ENCODE measurements at places on chromosomes 6 and 20.

DNA sequence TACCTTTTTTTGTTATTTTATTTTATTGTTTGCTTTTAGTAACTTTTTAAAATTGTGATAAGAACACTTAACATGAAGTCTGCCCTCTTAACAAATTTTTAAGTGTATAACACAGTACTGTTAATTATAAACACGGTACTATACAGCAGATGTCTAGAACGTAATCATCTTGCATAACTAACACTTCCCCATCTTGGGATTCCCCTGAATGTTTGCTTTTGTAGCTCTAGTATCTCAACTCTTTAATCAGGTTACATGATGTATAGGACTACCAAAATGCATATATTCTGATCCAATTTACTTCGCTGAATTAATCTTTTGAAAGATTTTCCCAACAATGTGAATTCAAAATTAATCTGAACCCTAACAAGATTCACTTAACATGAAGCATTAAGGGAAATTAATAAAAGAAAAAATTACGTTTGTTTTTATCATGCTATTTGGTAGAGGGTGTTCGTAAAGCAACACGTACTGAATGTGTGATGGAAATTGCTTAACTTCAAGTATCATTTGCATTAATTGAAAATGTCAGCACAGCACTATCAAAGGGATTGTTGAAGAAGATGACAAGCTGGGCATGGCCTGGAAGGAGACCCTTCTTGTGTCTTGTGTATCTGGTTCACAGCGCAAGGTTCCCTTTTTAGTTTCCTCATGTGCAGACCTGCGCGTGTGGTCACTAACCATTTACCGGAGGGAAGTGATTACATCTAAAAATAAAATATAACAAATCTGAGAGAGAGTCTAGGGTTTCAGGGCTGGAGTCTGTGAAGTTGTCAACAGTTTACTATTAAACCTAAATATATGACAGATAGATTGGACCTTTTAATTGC, 15.2 kb downstream of the COL19A1 start:
- no peak for DNase-seq

- DNase-seq: no peak
Observed at GRCh38 chr20:58584051-58584824, 66.8 kb upstream of the STX16 start.

- no peak for DNase-seq
Observed at GRCh38 chr20:34582911-34583310, 24.4 kb downstream of the MAP1LC3A start.

DNA sequence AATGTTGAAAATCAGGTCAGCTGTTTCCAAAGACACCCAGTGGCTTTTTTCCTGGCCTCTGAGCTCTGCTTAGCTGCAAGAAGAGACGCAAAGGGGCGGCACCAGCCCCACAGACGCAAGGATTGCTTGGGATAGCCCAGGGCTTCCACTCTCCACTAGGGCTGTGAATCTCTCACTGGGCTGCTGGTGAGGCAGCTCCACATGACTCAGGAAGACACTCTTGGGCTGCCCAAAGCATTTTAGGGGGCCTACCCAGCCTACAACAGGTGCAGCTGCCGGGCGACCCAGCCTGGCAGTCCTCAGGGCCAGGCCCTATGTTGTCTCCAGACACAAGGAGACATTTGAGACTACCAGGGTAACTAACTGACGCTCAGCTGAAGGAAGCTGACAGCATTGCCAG, 59.8 kb downstream of the FAM50B start:
- DNase-seq: no peak

DNA sequence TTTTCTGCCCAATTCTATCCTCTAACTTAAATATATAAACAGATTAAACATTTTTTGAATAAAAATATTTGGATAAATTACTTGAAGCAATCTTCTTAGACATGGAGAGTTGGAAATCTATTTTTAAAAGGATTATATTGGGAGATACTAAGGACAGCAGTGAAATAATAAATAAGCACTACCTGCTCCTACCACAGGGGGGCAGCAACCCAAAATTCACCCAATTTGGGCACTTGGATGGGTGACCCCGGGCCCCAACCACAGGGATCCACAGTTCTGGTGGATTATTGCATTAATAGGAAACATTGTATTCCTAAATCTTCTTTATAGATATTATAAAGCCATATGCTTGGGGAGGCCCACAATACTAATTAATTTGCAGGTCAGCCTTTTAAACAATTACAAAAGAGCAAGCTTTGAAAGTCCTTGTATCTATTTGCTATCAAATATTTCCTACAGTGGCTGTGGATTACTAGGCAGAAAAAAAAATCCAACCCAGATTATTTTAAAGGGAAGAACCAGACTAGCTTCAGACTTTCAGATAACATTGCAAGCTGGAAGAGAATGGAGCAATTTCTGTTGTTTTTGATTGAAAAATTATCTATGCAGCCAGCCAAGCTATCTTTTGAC, 66.4 kb upstream of the PDE10A start:
- no peak for DNase-seq

DNA sequence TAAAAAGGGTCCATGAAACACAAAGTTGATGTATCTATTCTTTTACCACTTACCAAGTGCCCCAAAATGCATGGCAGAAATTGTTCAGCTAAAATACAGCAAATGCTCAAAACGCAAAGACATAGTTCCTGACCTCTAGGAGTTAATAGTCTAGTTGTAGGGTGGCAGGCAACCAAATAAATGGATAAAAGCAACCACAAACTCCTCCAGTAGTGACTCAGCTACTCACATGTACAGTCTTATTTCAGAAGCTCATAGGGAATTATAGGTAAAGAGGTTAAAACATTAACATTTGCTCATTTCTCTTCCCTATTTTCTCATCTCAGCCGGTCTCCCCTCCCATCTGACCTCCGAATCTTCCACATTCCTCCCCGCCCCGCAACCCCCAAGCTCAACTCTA, 143.9 kb upstream of the INSM1 start:
- DNase-seq: no peak

GRCh38 chr6:47098570-47098993, 56.5 kb upstream of the ADGRF1 start:
- DNase-seq: no peak

GRCh38 chr6:104014163-104014959, 845.4 kb downstream of the HACE1 start:
- no peak for DNase-seq

- DNase-seq: no peak
Observed at GRCh38 chr6:122692175-122692598, 82.0 kb downstream of the PKIB start.

DNA sequence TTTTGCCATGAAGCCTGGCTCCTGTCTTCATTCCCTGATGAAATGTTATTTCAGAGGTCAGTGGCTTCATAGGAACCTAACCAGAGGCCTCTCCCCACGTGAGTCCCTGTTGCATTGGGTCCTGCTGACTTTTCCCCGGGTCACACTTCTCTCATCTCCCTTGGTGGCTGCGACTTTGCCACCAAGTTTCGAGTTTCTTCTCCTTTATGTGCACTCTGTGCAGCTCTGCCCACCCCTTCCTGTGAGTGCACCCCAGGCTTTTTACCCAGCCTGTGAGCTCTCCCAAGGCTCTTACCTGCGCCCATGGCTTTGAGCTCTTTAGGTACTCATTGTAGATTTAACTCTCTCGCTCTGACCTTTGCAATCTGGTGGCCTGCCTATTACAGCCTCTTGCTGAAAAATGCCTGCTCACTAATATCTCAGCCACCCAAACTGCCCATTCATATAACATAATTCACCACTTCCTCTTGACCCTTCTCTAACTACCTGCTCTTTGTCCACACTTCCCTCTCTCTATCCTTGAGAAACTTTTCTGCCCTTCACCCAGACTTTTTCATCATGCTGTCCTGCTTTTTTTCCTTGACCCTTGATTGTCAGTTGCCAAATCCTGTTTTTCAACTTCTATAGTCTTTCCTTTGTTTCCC, 105.9 kb downstream of the SASH1 start:
- no peak for DNase-seq

DNA sequence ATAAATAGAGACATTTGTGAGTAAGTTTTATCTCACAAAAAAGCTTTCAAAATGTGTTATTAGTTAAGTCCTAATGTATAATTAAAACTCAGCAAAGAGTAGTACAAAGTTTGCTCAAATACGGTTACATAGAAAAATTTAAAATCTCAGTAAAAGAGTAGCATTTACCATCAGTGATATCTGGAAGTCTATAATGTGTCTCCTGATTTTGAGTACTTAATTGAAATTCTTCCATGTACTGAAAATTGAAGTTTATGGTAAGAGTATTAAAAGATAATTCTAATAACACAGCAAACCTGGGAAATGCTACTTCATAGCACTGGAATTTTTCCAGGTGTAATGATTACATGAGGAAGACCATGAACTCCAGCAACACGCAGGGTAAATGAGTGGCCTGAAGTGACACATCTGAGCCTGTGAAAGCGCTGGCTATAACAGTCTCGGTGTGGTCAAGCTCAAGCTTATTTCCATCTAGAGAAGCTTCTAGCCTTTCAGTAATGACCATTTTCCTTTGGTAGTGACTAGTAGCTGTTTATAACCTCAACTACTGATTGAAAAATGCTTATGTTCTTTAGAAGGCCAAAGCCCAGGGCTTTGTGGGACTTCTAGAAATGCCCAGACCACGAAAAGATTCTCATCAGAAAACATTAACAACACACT, 203.2 kb downstream of the ISM1 start:
- DNase-seq: no peak

DNA sequence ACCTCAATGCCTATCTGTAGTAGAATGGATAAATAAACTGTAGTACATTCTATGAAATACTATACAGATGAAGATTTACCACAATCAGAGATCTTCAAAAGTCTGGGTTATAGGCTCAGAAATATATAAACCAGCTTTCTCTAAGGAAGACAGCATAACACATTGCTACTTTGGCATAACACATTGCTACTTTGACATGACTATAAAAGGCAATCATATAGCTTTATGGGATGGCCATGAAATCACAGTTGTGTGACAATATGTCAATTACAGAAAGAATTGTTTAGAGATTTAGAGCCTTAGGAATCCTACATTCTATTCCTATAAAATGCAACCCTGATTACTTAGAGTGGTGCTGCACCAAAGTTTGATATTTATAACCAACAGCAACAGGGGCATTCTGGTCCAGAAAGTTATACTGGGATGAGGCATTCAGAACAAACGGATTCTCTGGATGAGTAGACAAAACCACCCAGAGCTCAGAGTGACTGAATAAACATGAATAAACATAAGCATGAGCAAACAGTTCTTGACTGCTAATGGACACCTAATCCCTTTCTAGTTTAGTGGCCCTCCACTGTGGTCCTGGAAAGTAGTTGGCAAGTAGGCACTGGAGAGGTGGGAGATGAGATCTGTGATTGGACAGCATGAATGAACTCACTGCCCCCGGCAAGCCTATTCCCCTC, 12.0 kb downstream of the TTI1 start:
- DNase-seq: no peak

DNA sequence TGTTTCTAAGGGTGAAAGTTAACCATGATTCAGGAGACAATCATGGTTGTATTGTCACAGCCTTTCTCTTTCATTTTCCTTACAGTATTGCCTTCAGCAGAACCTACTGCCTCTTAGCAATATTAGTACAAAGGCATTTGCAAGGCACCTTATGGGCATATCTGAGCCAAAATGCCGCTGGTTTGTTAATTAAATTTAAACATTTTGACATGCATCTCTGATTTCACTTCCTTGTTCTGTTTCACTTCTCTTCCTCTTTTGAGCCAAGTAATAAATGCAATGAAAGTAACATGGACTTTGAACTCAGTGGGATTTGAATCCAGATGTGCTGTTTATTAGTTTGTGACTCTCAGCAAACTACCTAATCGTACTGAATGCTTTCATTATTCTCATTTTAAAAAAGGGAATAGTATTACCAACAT, 467.4 kb upstream of the CITED2 start:
- DNase-seq: no peak

GRCh38 chr6:43005844-43006243, 7.9 kb downstream of the MEA1 start:
- no peak for DNase-seq

DNA sequence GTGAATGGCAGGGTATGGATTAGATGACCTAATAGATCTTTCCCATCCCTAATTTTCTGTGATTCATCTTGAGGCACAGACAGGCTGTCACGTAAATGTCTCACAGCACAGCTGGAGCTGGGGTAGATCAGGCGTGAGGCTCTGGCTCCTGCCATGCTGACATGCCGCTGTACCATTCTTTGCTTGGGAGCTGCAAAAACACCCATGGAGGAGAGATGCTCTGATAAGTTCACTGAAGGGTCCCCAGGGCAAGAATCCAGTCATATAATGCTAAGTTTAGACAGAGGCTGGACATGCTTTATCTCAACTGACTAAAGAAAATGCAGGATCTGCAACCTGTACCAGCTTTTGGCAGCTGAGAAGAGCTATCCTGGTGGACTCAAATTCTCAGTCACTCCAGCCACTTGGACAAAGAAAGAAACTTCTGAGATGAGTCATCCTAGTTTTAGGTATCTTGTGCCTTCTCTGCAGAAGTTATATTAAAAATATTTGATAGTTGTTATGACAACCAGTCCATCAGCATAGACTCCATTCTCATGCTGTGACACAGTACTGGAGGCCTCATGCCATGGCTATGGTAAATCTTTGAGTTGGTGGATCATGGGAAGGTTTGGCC, 185.1 kb upstream of the RAB32 start:
- no peak for DNase-seq

DNA sequence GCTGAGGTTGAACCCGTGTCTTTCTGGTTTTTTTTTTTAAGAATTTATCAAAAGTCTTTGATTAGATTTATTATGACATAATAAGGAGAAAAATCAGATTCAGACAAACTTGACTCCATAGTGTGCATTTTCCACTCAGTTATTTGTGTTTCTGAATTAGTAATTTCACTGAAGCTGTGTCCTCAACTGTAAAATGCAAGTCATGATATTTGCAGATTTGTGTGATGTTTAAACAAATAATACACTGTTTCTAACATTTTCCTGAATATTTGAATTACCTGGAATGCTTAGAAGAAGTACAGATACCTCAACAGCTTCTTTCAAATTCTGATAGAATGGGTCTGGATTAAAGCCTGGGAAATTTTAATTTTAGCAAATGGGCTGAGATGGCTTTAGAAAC, 1050.3 kb upstream of the MAP3K7 start:
- no peak for DNase-seq

GRCh38 chr6:166907373-166907841, 48.9 kb downstream of the RNASET2 start:
- no peak for DNase-seq

- DNase-seq: no peak
Observed at GRCh38 chr6:10613723-10614122, 80.7 kb downstream of the C6orf52 start.

DNA sequence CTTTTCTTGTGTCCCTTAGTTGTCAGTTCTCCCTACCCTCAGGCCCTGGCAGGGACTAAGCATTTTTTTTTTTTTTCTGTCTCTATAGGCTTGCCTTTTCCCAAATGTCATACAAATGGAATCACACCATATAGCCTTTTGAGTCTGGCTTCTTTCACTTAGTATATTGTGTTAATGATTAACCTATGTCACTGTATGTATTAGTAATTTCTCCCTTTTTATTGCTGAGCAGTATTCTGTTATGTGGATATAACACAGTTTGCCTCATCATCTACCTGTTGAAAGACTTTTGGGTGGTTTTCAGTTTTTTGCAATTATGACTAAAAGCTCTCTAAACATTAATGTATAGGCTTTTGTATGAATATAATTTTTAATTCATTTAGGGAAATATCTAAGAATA, 16.0 kb upstream of the FBXO30 start:
- DNase-seq: no peak
